WERI-Rb-1 (cell line): ENCODE measurements at places on chromosomes 12 and 14.

DNA sequence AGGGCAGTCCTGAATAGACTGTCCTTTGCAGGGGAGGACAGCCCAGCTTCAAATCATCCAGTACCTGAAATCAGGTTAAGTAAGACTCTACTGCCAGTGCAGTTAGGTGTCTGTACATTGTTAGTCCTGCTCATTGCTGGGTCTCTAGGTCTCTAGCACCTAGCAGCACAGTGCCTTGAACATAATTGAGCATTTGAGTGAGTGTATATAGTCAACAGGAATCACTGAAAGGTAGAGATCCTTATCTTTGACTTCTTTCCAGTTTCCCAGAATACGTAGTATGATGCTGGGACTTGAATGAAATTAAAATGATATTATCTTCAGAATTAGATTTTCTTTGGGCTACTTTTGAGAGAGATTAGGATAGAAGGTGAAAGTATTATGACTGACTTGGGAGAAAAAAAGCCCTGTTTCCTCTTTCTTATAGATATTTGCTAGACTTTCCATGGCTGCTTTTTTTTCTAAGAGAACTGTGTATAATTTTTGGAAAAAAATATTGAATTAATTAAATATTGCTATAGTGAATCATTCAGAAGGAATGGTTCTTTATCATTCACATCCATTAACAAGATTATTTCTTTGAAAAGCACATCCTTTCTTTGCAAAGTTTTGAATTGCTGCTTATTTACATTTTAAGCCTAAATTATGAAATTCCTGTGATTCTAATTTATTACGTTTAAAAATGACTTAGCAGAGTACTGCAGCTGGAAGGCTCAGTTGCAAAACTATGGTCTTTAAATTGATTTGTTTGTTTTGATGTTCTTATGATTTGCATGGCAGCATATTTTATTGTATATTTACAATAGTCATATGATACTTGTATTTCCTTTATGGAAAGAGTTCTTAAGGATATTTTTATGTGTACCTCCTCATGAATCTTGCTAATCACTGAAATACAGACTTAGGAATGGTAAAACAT lies 51.6 kb downstream of the PPP4R4 start:
- no peak for DNase-seq

DNA sequence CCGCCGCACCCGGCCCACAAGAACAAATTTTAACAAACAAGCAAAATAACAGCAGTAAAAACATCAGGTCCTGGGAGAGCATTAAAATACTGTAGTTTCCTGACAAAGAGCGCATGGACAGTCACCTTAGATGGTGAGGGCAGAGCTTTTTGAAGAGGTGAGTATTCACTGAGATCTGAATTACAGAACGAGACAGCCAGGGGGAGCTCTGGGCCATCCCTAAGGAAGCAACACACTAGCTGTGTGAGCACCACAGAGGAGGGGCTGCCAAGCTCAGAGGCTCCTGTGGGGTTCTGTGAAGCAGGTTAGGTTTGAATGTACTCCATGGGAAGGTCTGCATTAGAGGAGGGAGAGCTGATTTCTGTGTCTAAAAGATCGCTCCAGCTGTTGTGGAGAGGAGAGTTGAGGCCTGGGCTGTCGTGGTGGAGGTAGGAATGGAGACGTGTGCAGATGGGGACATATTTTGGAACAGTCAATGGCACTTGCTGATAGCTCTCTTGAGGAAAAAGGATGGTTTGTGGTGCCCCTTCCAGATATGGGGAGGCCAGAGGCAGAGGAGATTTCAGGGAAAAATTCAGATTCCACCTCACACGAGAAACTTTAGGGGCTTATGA lies 72.9 kb downstream of the TRAFD1 start:
- peak; percentile 77 for DNase-seq

DNA sequence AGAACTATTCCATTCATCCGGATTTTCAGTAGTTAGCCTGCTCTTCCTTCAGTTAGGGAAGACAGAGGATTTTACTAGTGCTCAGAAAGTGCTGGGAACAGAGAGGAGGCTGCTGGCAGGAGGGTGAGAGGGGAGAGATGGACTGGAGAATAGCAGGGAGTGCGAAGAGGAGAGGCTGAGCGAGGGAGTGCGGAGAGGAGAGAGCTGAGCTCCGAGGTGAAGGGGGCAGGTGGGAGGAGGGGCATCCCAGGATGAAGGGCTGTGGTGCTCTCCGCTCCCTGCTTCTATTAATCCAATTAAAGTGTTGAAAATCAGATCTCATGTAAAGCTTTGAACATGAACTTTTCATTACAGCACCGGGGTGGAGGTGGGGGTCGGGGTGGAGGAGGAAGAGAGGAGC lies 20.4 kb upstream of the SMOC1 start:
- no peak for DNase-seq

- DNase-seq: no peak
Observed at GRCh38 chr12:9051158-9051550, 61.8 kb downstream of the KLRG1 start.

- DNase-seq: no peak
Observed at GRCh38 chr14:69650948-69651369, 39.6 kb downstream of the SUSD6 start.

DNA sequence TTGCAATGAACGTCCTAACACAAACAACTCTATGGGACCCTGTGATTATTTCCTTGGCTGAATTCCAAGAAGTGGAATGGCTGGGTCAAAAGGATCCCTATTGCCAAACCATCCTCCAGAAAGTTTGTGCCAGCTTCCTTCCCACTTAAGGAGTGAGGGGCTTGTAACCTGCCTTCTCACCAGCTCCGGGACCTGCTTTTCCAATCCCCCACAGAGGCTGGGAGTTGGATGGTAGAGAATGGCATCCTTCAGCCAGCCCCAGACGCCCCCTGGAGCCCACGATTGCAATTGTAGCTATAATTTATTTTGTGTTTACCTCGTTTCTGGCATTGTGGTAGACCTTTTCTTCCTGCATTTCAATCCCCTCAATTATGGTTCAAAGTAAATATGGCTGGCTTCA lies 9.7 kb upstream of the ZDHHC22 start:
- peak; percentile 53 for DNase-seq

DNA sequence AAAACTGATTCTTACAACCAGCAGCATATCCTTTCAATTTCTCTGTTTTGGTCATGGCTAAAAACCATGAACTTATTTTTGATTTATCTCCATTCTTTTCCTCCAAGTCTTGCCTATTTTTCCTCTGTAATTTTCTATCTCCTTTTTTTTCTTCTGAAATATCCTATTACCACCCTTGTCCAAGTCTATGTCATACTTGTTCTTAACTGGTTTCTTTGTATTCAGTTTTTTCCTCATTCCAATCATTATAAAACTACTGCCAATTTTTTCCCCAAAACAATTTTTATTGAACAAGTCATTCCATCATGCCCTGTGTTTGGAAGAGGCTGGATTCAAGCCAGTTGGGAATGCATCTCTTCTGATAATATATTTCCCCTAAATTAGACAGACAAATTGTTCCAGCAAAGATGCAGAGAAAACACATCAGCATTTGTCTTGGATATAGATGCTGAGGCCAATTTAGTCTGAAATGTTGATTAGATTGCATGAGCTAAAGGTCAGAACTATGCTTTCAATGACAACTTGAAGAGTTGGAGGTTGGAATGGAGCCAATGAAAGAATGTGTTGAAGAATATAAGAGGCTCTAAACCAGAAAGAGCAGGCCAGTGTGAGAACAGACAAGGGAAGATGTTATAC lies 30.7 kb downstream of the OTOGL start:
- DNase-seq: no peak

- DNase-seq: no peak
Observed at GRCh38 chr12:89350630-89351488, 1.4 kb downstream of the DUSP6 start.

DNA sequence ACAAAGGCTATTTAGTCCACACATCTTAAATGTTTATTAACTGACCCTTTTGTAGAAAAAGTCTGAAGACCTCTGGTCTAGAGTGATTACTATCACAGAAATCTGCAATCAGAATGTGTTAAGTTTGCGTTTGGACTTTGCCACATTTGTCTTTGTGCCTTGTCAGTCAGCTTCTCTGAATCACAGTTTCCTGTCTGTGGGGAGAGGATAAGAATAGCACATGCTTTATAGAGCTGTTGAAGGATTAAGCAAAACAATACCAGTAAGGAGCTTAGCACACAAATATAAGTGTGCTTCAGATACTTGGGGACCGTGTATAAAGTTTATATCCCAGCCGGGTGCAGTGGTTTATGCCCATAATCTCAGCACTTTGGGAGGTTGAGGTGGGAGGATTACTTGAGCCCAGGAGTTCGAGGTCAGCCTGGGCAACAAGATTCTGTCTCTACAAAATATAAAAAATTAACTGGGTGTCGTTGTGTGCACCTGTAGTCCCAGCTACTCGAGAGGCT lies 63.0 kb upstream of the BTG1 start:
- DNase-seq: peak; percentile 53

DNA sequence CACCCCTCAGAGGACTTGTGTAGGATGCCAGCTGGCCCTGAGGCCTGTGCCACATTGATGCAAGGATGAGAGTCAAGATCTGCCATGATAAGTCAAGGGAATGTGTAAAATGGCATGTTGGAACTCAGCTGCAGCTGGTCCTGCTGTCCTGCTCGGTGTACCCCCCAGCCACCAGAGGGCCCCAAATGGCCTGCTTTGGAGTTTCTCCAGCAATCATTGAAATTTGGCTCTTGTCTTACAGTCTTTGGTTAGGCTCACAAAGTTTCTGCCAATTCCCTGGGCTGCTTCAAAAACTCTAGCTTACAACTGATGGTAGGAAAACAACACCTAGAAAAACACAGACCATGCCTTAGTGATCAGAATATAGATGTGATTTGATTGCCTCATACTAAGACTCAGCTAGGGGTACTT lies 76.8 kb downstream of the HSD17B6 start:
- peak; percentile 57 for DNase-seq

DNA sequence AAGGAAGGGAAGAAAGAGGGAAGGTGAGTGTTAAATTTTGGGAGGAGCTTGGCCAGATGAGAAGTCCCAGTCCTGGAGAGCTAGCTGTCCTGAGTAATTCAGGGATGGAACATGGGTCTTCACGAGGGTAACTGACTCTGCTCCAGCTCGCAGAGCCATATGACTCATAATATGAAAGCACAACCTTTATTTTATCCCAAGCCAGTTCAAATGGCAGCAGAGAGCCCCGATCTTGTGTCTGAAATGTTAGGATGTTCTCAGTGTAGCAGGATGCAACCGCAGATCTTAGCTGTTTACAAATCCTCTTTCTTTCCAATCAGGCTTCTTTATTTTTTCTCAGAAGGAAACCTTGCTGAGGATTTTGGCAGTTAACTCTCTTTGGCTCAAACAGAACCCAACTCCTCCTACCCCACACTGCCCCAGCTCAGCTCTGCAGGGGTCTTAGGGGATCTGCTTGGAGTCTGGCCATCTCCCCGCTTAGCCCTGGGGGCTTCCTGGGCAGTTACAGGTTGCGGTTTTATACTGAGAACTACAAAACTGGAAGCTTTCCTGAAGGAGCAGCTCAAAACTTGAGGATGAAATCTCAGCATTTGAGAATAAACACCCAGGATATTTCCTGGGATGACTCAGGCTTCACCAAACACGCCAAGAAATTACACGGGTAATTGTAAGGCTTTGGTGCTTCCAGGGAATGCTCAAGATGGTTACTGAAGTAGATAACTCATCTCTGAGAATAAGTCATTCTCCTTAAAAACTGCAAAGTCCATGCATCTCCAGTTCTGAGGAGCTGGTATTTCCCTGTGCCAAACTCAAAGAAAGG lies 92.5 kb downstream of the VCPKMT start:
- no peak for DNase-seq

- DNase-seq: no peak
Observed at GRCh38 chr12:6391013-6391412, 7.1 kb downstream of the LTBR start.

GRCh38 chr14:73457041-73457923 lies 1.1 kb downstream of the NUMB start:
- DNase-seq: peak; percentile 28

- peak; percentile 33 for DNase-seq
Observed at GRCh38 chr14:65164068-65164824, 61.9 kb upstream of the MAX start.

DNA sequence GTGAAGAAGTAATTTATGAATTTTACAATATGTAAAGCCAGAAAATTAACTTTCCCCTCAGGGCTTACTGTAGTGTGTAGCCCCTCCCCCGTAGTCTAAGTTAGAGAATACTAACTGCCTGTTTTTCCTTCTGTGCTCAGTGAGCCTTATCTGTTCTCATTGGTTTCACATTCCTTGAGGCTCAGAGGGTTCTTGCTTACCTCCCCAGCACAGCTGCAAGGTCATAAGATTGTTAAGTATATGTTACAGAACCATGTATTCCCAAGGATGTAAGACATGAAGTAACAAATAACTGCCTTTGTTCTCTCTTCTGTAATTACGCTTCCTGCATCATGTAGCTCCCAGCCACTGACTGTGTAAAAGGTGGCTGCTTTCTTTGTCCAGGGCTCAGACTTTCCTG lies 1351.1 kb downstream of the TMEM121 start:
- DNase-seq: no peak

GRCh38 chr14:65074449-65075150 lies 27.7 kb downstream of the MAX start:
- no peak for DNase-seq

DNA sequence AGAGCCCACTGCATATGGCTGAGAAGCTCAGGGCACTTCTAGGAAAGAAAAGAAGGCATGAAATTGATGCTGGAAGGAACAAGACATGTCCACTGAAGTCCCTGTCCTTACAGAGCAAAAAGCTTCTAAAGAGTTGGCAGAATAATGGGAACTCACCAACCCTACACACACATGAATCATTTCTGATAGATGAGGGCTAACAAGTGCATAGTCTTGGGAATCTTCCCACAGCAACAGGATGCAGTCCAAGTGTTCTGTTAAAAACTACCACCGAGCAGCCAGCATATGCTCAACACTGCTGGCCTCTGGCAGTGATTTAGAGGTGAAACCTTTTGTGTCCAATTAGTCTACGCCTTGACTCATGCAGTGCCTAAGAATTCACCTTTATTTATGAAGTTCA lies 44.8 kb downstream of the RHOJ start:
- DNase-seq: no peak

- no peak for DNase-seq
Observed at GRCh38 chr14:73269729-73270531, 32.6 kb downstream of the PAPLN start.

- DNase-seq: no peak
Observed at GRCh38 chr12:16282978-16283377, 5.5 kb upstream of the SLC15A5 start.

DNA sequence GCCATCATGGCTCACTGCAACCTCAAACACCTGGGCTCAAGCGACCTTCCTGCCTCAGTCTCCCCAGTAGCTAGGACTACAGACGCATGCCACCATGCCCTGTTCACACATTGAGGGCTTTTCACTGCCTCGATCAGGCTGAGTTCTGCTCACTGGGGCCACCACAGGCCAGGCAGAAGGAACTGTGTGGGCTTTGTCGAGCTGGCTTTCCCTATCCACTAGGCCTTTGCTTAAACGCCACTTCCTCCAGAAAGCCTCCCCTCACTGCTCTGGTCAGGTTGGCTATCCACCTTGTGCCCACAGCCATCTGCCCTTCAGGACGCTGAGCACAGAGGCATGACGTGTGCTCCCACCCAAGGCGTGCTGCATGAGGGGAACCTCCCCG lies 45.2 kb downstream of the MLXIP start:
- DNase-seq: no peak
